IPS DF 6.9 (cell line): ENCODE measurements at places on chromosomes 3 and 15.

DNA sequence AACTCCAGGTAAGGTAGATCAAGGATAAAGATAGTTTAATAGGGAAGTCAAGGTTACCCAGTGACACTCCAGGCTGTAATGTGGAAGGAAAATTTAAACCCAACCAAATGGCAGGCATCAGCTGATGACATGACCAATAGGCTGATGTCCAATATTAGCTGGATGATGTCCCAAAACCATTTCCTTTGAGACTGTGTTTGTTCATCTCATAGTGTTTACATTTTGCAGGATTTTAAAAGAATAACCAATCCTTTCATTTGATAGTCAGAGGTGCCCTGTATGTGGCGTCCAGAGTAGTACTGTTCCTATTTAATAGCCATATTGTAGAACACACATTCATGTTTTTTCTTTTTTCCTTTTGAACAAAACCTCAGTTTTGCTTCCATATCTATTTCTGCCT lies 23.3 kb upstream of the TMEM158 start:
- no peak overlapping the region for H3K27ac ChIP-seq
- DNase-seq, result no peak
- no peak overlapping the region for H3K4me3 ChIP-seq

GRCh38 chr3:197327701-197328100 lies 29.3 kb upstream of the DLG1 start:
- no peak for DNase-seq
- H3K27me3 ChIP-seq, result no peaks in the 10 kb centered on the region
- no peak overlapping the region for H3K27ac ChIP-seq
- no peak overlapping the region for H3K4me3 ChIP-seq
- no peaks in the 10 kb centered on the region for H3K36me3 ChIP-seq

GRCh38 chr3:105385179-105385578 lies 18.5 kb downstream of the ALCAM start:
- no peaks in the 10 kb centered on the region for H3K36me3 ChIP-seq
- no peaks in the 10 kb centered on the region for H3K4me1 ChIP-seq
- no peaks in the 10 kb centered on the region for H3K27me3 ChIP-seq
- DNase-seq, result no peak

DNA sequence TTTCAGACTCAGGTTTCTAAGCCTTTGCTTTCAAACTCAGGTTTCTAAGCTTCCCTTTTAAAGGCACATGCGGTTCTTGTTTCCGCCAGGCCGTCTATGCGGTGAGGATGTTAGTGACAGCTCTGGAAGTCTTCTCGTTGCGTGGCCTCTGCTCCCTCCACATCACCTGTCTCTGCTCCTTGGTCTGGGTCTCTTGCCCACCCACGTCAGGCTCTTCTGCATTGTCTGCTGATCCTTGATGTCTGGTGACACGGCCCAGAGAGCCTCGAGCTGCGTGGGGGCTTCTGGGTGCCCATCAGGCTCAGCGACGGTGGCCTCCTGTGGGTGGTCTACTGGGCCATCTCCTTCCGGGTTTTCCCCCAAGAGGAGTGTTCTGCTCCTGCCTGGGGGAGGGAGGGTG lies 30.5 kb downstream of the KLF13 start:
- DNase-seq, result no peak
- H3K27ac ChIP-seq, result no peak overlapping the region
- no peaks in the 10 kb centered on the region for H3K27me3 ChIP-seq
